Spinal cord (tissue), 10 donors: ENCODE measurements at places on chromosomes 12 and 14. TPM values are rescaled to one million over a fixed set of nuclear protein-coding genes. Genes with fewer than 3 reads are reported as not detected.

The MIP gene
- total RNA-seq, result not detected

The KTN1 gene
- total RNA-seq, result 176 TPM

The NKX2-1 gene
- not detected for total RNA-seq

The ATP5MC2 gene
- 221 TPM for total RNA-seq

The SYT10 gene
- total RNA-seq, result 6.6 TPM

The ASCL1 gene
- 7.6 TPM for total RNA-seq
